ENCODE measurements at places on chromosomes 4 and X.

DNA sequence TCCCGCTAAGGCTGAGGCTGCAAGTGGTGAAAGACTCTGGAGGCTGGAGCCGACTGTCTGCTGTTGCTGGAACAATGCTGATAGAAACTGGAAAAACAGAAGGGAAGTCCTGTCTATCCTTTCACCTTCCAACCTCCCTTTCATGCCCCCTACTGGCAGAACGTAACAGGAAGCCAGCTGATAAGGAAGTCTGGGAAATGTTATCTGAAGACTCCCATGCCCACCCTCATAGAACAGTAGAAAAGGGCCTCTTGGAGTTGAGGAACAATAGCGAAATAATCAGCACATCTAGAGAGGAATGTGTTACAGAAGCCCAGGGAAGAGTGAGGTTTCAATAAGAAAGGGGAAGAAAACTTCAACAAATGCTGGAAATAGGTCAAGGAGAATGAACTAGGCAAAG lies 117.1 kb upstream of the DKK2 start:
- no peak for DNase-seq

DNA sequence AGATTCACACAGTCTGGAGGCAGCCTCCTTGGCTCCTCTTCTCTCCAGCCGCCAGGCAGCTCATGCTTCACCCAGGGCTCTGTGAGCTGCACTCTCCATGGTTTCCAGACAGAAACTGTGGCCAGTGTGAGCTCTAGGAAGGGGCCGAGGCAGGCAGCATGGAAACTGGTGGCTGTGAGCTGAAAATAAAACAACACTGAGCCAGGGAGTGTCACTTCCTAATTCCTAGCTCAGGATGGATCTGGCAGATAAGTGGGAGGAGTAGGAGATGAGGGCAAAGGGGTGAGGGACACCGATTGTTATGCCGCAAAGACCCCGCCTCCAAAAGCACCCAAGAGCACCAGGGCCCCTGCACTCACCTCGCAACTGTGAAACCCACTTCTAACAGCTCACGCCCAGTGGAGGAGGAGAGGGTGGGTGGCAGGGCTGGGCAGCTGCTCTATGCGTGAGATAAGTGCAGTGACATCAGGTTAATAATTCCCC lies 69.8 kb downstream of the FHDC1 start:
- no peak for DNase-seq

GRCh38 chr4:80586716-80587115 lies 251.2 kb downstream of the CFAP299 start:
- no peak for DNase-seq

GRCh38 chr4:99724067-99724466 lies 66.4 kb upstream of the C4orf54 start:
- DNase-seq: no peak

- no peak for DNase-seq
These were observed 176.2 kb downstream of the FSTL5 start for GRCh38 chr4:161987611-161988010.

- no peak for DNase-seq
These were observed 111.0 kb downstream of the EPHA5 start for GRCh38 chr4:65559270-65559669.

DNA sequence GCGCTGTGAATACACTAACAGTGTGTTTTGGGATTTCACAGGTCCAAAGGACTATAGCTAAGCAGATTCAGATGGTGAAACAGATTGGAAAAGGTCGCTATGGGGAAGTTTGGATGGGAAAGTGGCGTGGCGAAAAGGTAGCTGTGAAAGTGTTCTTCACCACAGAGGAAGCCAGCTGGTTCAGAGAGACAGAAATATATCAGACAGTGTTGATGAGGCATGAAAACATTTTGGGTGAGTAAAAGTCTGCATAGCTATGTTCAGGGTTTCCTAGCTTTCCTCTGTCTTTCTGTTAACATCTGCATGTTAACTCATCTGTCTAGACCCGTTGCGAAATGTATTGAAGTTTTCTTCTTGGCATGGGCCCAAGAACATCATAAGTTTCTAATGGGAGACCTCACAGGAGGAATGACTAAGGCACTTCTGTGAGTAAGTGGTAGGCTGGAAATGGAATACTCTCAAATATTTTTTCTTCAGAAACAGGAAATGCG lies 372.1 kb downstream of the BMPR1B start:
- DNase-seq: no peak
